BJ (cell line): ENCODE measurements at places on chromosomes 4 and X. TPM values are rescaled to one million over a fixed set of nuclear protein-coding genes. Genes with fewer than 3 reads are reported as not detected.

- no peak for DNase-seq
Observed at GRCh38 chrX:63327788-63328187, 23.3 kb downstream of the SPIN4 start.

DNA sequence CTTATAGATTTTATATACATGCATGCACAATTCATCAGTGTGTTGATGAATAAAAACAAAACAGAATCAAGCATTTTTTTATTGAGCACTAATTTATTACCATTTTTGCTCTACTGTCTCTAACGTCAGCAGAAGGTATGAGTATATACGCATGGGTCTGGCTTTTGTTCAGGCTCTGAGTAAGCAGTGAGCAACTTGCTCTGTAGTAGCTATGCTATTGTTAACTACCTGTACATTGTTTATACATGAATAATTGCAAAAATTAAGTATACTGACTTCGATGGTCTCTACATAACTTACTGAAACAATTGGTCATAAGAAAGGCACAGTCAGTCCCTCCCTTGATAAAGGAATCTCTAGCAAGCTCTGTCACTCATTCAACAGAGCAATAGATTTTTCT is 122.9 kb downstream of the RS1 start:
- no peak for DNase-seq

- DNase-seq, result no peak
Observed at GRCh38 chr4:166546009-166546408, 673.0 kb downstream of the TLL1 start.

DNA sequence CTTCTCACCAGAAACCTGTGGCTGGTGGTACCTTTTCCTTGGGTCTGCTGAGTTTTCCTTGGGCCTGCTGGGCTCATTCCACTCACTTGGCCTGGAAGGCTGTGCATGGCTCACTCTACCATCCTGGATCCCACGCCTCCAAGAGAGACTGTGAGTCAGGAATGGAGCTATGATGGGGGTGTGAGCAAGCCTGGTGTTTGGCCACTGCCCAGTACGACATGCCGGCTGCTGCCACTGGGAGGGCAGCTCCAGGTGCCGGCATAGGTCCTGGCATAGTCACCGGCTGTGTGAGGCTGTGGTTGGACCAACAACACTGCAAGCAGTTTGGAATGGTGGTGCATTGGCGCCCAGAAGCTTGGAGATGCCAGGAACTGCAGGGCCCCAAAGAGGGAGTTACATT is 721.7 kb downstream of the PCDH18 start:
- no peak for DNase-seq

GRCh38 chr4:111074523-111075114 is 451.7 kb upstream of the PITX2 start:
- no peak for DNase-seq

DNA sequence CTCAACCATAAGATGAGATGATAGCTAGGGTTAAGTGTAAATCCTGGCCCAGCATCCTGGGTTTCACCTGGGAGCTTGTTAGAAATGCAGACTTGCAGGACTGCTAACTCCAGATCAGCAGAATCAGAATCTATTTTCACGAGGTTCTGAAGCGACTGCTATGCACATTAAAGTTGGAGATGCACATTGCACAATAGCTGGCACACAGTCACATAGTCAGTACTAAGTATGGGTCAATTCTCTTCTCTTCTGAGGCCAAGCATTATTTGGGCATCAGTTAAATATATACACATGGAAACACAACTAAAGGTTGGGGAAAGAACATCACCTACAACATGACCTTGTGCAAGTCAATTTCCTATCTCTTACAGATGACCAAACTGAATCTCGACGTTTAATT is 155.1 kb upstream of the FGF13 start:
- DNase-seq, result no peak

GRCh38 chrX:10327651-10328050 is 170.9 kb downstream of the CLCN4 start:
- no peak for DNase-seq

DNA sequence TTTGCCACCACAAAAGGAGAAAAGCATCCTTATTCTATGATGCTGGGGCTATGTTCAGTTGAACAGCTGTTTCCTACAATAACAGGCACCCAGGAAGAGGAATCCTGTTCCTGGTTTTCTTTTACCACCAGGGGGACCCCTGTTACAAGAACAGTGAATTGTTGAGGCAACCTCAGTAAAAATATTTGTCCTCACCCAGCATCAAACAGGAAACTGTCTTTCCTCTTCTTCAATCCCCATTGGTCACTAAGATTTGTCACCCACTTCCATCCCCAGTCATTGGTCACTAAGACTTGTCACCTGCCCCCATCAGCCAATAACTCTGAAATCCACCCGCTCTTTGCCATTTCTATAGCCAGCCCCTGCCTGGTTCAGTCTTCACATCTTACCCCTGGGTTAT is 143.5 kb upstream of the GALNT7 start:
- no peak for DNase-seq

GRCh38 chr4:147958489-147959065 is 226.7 kb downstream of the ARHGAP10 start:
- no peak for DNase-seq

GRCh38 chrX:74467656-74468055 is 46.4 kb downstream of the SLC16A2 start:
- no peak for DNase-seq

DNA sequence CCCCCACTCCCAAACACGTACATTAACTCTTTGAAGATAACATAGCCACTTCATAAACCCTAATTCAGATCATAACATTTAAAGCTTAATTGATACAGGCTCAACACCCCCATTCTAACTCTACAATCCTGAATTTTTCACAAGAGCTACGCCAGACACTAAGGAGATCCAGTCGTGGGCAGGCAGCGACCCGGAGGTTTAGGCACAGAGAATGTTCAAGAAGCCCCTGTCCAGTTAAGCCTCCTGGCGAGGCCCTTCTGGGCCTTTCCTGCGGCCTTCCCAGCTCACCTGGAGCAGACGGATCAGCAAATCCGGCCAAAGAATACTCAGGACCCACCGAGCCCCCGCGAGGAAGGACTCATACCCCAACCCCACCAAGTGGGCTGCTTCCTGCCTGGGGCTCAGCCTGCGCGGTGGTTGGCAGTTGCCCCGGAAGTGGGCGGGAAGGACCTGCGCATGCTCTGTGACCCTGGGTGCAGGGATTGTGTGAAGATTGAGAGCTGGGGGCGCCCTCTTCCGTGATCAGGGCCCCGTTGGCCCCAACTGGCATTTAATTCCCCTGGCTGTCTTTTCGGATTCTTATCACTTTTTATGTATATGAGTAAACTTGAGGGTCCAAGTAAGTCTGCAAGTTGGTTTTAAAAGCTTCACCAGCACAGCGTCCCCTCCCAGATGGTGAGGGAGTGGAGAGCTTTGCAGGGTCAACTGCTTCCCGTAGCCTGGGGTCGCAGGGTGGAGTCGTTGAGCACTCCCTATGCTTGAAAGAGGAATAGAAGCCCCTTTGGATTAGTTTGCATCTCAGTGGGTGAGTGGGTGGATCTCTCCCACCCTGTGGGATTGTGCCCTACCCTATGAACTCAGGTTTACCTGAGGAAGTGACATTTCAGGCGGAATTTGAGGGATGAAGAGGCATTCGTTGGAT is at the start of gene TRIM61:
TSS of gene TRIM61 (minus strand) at position 415 of the 922 bp plus-strand sequence. CDS start 7,655 bp downstream, outside the sequence.
- no peak for DNase-seq

DNA sequence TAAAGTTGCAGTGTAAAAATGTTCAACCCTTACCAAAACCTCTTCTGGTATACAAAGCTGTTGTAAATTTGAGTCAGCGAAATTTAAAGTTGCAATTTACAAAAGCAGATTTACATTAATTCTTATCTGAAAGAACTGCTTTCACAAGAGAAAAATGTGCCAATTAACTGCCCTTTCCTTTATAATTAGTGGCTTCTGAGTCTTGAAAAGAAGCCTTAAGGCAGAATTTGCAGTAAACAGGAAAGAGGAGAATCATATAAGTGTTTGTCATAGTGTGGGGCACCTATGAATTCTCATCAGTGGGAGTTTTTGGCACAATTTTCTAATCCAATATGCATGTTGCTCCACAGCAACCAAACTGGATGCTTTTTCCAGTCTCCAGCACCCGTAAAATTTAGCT is 125.3 kb upstream of the GABRG1 start:
- DNase-seq, result no peak

GRCh38 chrX:148785256-148785655 is 284.8 kb downstream of the AFF2 start:
- DNase-seq, result no peak

- no peak for DNase-seq
Observed at GRCh38 chr4:81601358-81601694, 129.6 kb upstream of the RASGEF1B start.

DNA sequence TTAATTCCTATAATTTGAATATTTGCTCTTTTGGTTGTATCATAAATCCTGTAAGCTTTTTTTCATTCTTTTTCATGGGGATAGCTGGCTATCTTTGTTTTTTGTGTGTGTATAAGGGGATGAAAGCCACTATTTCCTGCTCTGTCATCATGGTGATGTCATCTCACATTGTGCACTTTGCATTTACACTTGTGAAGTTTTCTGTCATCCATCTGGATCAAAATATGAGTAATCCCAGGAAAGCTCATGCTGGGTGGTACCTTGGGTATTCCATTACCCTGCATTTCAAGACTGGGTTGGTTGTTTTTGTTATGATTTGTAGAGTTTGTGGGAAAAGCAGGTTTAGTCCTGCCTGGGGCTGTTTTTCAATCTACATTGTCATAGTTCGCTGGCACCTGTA is 367.3 kb downstream of the CHIC1 start:
- no peak for DNase-seq

- no peak for DNase-seq
Observed at GRCh38 chrX:139831675-139832456, 101.0 kb downstream of the ATP11C start.

DNA sequence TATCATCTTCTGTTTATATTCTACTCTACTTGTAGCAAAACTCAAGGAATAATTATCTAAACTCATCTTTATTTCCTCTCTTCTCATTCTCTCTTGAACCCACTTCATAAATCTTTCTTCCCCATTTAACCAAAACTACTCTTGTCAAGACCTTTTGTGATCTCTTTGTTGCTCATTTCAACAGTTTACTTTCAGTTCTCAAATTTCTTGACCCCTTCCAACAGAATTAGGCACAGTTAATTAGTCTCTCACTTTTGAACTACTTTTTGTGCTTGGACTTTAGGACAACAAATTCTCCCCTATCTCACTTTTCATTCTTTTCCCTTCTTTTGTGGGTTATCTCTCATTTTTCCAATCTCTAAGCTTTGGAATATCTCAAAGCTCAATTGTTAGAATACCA is 27.4 kb upstream of the CAMK2D start:
- DNase-seq, result no peak

DNA sequence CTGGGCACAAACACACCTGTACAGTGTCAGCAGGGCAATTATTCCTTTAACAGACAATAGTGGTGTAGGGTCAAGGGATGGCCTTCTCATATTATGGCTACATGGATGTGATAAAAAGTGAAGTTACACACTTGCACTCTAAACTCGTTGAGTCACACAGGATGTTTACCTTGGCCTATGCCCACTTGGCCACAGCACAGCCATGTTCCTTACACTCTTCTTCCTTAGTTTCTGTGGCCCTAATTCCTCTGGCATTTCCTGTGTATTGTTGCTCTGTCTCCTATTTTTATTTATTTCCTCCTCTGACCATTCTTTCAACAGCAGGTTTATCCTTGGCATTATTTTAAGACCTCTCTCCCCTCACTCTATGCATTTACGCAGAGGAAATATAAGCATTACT is 86.8 kb upstream of the NPFFR2 start:
- no peak for DNase-seq

GRCh38 chr4:148634476-148634875 is 192.3 kb upstream of the NR3C2 start:
- DNase-seq, result no peak

GRCh38 chr4:26030780-26031179 is 116.8 kb downstream of the SMIM20 start:
- DNase-seq, result no peak

DNA sequence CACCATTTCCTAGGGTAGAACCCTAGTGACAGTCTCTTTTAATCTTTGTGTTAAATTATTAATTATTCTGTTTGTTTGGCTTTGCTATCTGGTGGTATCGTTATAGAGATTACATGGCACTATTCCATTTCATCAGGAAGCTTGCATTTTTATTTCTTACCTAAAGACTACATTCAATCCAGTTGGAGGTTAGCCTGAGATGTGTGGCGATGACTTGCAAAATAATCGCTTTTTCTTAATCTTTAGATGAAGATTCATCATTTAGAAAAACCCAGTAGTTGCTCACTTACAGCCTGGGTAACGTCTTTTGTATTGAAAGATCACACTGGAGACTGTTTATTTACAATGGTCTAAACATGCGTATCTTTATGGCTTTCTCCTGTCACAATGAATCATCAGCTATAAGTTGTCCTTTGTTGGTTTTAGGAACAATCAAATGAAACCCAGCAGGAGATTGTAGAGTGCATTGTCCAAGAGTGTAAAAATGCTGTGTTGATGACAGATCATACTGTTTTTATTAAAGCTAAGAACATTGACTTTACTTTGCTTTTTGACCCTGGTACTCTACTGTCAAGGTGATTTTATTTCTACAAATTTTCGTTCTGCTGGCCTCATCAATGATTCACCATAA is 281.7 kb upstream of the PITX2 start:
- no peak for DNase-seq

DNA sequence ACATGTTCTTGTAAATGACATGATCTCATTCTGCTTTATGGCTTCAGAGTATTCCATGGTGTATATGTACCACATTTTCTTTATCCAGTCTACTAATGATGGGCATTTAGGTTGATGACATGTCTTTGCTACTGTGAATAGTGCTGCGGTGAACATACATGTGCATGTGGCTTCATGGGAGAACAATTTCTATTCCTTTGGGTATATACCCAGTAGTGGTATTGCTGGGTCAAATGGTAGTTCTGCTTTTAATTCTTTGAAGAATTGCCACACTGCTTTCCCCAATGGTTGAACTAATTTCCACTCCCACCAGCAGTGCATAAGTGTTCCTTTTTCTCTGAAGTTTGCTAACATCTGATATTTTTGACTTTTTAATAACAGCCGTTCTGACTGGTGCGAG is 1080.3 kb downstream of the CCSER1 start:
- DNase-seq, result no peak

- no peak for DNase-seq
Observed at GRCh38 chrX:37875675-37876074, 28.3 kb upstream of the DYNLT3 start.

GRCh38 chr4:165537028-165537648 is 158.3 kb downstream of the CPE start:
- DNase-seq, result no peak

The DUX4 gene
- not detected in 2 replicates for polyA plus RNA-seq

The GAGE12J gene
- not detected in 2 replicates for polyA plus RNA-seq

The RNF4 gene
- 89.6 and 107 TPM in 2 replicates for polyA plus RNA-seq

The TEX11 gene
- polyA plus RNA-seq, result not detected in 2 replicates

The PPARGC1A gene
- polyA plus RNA-seq, result 0.09 and 0.11 TPM in 2 replicates

The EDA gene
- 0.06 and 0.09 TPM in 2 replicates for polyA plus RNA-seq

The CCDC110 gene
- not detected in 2 replicates for polyA plus RNA-seq

The MAP3K15 gene
- 0.04 and 0.07 TPM in 2 replicates for polyA plus RNA-seq

The WAS gene
- 0.06 and 0.12 TPM in 2 replicates for polyA plus RNA-seq

The FMR1NB gene
- not detected in 2 replicates for polyA plus RNA-seq

The NEUROG2 gene
- polyA plus RNA-seq, result not detected in 2 replicates

The SMAD1 gene
- 26.1 and 27.5 TPM in 2 replicates for polyA plus RNA-seq

The ELK1 gene
- 19.8 and 22.4 TPM in 2 replicates for polyA plus RNA-seq

The PAGE4 gene
- not detected in 2 replicates for polyA plus RNA-seq

The EVC2 gene
- polyA plus RNA-seq, result 2.2 and 2.3 TPM in 2 replicates
